ENCODE measurements at places on chromosomes 7 and 10. TPM values are rescaled to one million over a fixed set of nuclear protein-coding genes. Genes with fewer than 3 reads are reported as not detected.

HMX2 gene
- not detected for total RNA-seq

- no peaks in the 10 kb centered on the region for H3K36me3 ChIP-seq
- peaks cover 11% of the 10 kb centered on the region for H3K4me1 ChIP-seq
- H3K27ac ChIP-seq = no peak overlapping the region
- H3K27me3 ChIP-seq = no peaks in the 10 kb centered on the region
- H3K4me3 ChIP-seq = no peak overlapping the region
Observed at GRCh38 chr10:61197057-61197456, 253.1 kb upstream of the RHOBTB1 start.

- H3K36me3 ChIP-seq = no peaks in the 10 kb centered on the region
- no peak for DNase-seq
- H3K27ac ChIP-seq = no peak overlapping the region
- H3K4me3 ChIP-seq = no peak overlapping the region
- H3K4me1 ChIP-seq = no peaks in the 10 kb centered on the region
- no peaks in the 10 kb centered on the region for H3K27me3 ChIP-seq
Observed at GRCh38 chr10:46267132-46267985, 19.4 kb upstream of the ANTXRL start.

DNA sequence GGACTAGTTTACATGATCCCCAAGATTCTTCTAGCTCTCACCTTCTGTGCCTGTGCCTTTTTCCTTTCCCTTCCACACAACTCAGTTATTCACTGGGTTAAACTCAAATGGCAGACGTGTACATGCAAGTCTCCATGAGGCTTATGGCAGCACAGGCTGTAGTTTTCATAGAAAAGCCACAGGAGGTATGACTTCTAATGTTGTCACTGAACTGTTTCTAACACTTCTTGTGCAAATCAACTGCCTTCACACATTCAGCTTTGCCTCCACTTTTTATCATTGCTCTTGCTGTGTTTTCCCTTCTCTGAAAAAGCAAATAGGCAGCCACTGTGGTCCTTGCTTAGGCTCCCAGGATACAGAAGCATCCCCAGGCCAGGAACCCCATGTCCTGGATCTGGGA, 5.3 kb upstream of the GIMAP5 start:
- no peak overlapping the region for H3K4me3 ChIP-seq
- peaks cover 11% of the 10 kb centered on the region for H3K4me1 ChIP-seq
- no peak overlapping the region for H3K27ac ChIP-seq
- no peaks in the 10 kb centered on the region for H3K27me3 ChIP-seq

ANXA8 gene
- not detected for total RNA-seq

- no peaks in the 10 kb centered on the region for H3K4me1 ChIP-seq
- no peak for DNase-seq
- H3K27ac ChIP-seq = no peak overlapping the region
- H3K36me3 ChIP-seq = no peaks in the 10 kb centered on the region
- H3K4me3 ChIP-seq = no peak overlapping the region
Observed at GRCh38 chr7:52648872-52649271, 386.6 kb upstream of the POM121L12 start.

FKBP9 gene
- total RNA-seq = 112 TPM

PRKAG2 gene
- 130 TPM for total RNA-seq

GRCh38 chr10:93580828-93581227, 14.4 kb downstream of the FFAR4 start:
- no peak overlapping the region for H3K4me3 ChIP-seq
- DNase-seq = no peak
- peaks cover 33% of the 10 kb centered on the region for H3K27me3 ChIP-seq
- H3K4me1 ChIP-seq = no peaks in the 10 kb centered on the region
- no peaks in the 10 kb centered on the region for H3K36me3 ChIP-seq

DNA sequence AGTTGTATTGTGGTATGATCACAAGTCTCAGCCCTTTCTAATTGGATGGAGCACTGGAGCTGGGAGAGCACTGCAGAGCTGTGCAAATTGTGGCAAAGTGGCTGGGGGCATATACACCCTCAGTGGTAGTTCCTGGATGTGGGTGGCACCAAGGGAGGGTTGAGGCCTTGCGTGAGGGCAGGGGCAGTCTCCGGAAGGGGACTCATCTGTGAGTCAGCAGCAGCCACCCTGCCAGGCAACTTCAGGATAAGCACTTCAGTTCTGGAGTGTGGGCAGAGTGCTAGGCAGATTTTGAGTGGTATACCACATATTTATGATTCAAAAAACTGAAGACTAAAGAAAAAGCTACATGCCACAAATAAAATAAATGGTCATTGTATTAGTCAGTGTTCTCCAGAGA, 210.5 kb downstream of the ETV1 start:
- H3K4me3 ChIP-seq = no peak overlapping the region
- H3K4me1 ChIP-seq = no peaks in the 10 kb centered on the region
- no peaks in the 10 kb centered on the region for H3K27me3 ChIP-seq
- no peaks in the 10 kb centered on the region for H3K36me3 ChIP-seq
- no peak for DNase-seq

FAM24B gene
- 0.55 TPM for total RNA-seq

TMEM213 gene
- not detected for total RNA-seq

DNA sequence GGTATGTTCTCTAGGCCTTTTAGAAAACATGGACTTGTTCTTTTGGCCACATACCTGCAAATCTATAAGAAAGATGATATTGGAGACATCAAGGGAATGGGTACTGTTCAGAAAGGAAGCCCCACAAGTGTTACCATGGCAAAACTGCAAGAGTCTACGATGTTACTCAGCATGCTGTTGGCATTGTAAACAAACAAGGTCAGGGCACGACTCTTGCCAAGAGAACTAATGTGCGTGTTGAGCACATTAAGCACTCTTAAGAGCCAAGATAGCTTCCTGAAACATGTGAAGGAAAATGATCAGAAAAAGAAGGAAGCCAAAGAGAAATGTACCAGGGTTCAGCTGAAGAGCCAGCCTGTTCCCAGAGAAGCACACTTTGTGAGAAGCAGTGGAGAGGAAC, 37.1 kb downstream of the SDK1 start:
- H3K36me3 ChIP-seq = no peaks in the 10 kb centered on the region
- DNase-seq = no peak
- peaks cover 16% of the 10 kb centered on the region for H3K27me3 ChIP-seq
- no peaks in the 10 kb centered on the region for H3K4me1 ChIP-seq
- no peak overlapping the region for H3K27ac ChIP-seq
- no peak overlapping the region for H3K4me3 ChIP-seq

SHH gene
- total RNA-seq = not detected

- no peak overlapping the region for H3K4me3 ChIP-seq
- DNase-seq = no peak
- H3K27me3 ChIP-seq = no peaks in the 10 kb centered on the region
Observed at GRCh38 chr7:119271147-119271779, 1001.7 kb upstream of the KCND2 start.

DNA sequence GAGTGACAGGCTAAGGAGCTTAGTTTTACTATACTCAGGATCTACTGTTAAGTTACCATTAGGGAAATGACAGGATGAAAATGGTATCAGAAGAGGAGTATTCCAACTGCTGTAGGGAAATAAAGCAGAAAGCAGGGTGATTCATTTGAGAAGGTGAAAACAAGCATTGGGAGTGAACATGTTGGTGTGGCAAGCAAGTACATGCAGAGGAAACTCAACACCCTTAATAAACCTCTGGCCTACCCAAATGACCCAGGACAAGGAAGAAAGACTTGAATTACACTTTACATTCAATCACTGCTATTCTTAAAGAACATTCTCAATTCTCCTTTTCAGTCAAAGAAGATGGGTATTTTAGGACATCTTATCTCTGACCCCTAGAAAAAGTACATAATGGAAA, 28.7 kb downstream of the ERLIN1 start:
- H3K27me3 ChIP-seq = no peaks in the 10 kb centered on the region
- DNase-seq = no peak
- H3K36me3 ChIP-seq = peaks cover 55% of the 10 kb centered on the region
- no peak overlapping the region for H3K4me3 ChIP-seq
- H3K4me1 ChIP-seq = no peaks in the 10 kb centered on the region

DNA sequence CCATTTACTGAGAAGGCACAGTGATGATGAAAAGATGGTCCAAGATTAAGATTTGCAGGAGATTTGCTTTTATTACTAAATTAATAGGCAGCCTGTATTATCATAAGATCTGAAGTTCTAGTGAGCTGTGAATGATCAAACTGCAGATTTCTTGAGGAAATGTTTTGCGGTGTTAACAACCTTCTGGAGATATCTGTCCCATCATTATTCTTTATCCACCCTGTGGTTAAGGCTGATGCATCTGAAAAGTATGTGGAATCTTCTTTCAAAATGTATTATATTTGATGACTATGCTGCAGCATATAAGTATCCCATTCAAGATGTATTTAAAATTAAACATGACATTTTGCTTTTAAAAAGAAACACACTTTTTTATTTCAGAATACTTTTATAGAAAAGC, 150.3 kb downstream of the POLR1F start:
- no peak overlapping the region for H3K27ac ChIP-seq
- H3K27me3 ChIP-seq = no peaks in the 10 kb centered on the region

GRCh38 chr10:95562341-95562965, 1.3 kb upstream of the SORBS1 start:
- H3K4me1 ChIP-seq = peaks cover 41% of the 10 kb centered on the region
- H3K27me3 ChIP-seq = no peaks in the 10 kb centered on the region
- H3K27ac ChIP-seq = peak overlapping the region; percentile 89
- no peak overlapping the region for H3K4me3 ChIP-seq

DNA sequence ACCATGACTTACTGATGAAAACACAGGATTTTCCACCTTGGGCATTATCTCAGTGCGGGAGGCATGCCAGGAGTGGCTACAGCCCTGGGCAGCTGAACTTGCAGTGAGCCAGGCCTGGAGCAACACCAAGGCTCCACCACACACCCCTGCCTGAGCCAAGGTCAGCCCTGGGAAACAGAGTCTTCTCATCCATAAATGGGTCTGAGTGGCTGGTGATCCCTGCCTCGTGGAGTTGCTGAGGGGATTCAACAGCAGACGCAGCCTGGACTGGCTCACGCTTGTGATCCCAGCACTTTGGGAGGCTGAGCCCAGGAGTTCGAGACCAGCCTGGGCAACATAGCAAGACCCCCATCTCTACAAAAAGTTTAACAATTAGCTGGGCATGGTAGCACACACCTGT, 32.2 kb downstream of the SPOCK2 start:
- H3K4me3 ChIP-seq = no peak overlapping the region
- no peak overlapping the region for H3K27ac ChIP-seq
- DNase-seq = peak; percentile 45
- H3K36me3 ChIP-seq = no peaks in the 10 kb centered on the region
- H3K27me3 ChIP-seq = no peaks in the 10 kb centered on the region

UNCX gene
- not detected for total RNA-seq

CPVL gene
- 86.3 TPM for total RNA-seq

GRCh38 chr10:102538811-102539210, 35.0 kb downstream of the SUFU start:
- no peak overlapping the region for H3K4me3 ChIP-seq
- H3K4me1 ChIP-seq = peaks cover 10% of the 10 kb centered on the region
- H3K36me3 ChIP-seq = no peaks in the 10 kb centered on the region
- no peaks in the 10 kb centered on the region for H3K27me3 ChIP-seq
- DNase-seq = no peak

DNA sequence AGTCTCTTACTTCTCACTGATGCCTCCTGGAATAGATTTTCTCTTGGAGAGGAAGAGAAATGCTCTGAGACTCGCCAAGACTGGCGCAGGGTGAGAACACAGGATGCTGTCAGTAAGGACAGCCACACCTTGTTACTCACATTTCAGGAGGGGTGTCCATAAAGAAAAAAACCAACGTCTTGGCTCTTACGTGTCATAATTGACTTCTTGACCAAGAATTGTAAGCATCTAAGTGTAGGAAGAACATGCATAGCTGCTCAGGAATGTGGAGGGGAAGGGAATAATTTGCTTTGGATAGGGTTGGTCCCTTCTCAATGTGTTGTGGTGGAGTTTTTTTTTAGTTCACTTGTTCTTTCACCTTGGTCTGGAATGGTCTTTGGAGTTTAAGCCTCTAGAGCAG, 43.8 kb upstream of the ZNF438 start:
- H3K27ac ChIP-seq = peak overlapping the region; percentile 68
- peaks cover 43% of the 10 kb centered on the region for H3K4me1 ChIP-seq
- H3K27me3 ChIP-seq = no peaks in the 10 kb centered on the region

GRCh38 chr10:71850021-71850742, 869 bp downstream of the PSAP start:
- no peaks in the 10 kb centered on the region for H3K36me3 ChIP-seq
- H3K4me1 ChIP-seq = peaks cover 66% of the 10 kb centered on the region
- H3K27me3 ChIP-seq = no peaks in the 10 kb centered on the region
- H3K27ac ChIP-seq = peak overlapping the region; percentile 99
- peak overlapping the region; percentile 99 for H3K4me3 ChIP-seq

CYP2C19 gene
- total RNA-seq = not detected

DNA sequence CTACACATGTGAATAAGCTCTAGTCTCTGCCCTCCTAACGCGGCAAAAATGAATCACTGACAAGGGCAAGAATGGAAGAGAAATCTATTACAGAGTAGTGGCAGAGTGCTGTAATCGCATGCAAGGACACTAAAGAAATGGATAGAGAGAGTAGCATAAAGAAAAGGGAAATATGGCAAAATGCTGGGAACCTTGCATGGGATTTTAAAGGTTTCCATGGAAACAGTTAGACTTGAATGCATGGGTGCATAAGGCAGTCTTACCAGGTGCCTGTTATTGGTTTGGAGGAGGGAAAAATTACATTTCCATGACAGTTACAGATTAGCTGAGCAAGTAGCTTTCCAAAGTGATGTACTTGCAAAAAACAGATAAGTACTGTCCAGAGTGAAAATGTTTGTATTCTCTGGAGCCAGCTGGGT, 233.4 kb downstream of the PTN start:
- no peaks in the 10 kb centered on the region for H3K36me3 ChIP-seq
- no peak for DNase-seq
- H3K27ac ChIP-seq = no peak overlapping the region

DNA sequence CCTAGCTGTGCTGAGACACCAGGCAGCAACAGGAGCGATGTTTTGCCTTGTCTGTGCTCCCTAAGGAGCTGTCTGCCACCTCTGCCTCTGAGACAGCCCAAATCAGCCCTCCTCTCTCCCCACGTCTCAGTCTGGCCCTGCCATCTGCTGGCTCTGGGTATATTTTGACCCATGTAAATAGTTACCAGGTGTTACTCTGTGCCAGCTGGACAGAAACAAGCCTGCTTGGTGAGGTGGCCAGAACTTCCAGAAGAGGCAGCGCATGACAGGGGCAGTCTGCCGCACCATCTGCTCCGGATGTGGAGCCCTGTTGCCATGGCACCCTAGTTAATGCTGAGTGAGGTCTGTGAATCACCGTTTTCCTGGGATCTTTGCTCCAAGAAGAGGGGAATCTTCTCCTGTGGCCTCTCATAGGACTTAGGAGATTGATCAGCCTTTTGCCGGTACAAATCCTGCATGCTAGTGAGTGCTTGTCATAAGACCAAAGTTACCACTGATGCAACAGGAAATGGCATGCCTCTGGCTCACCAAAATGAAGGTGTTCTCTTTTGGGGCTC, 31.8 kb downstream of the GSTO2 start:
- H3K4me3 ChIP-seq = peak overlapping the region; percentile 31
- peak; percentile 75 for DNase-seq
- H3K36me3 ChIP-seq = no peaks in the 10 kb centered on the region
- peaks cover 85% of the 10 kb centered on the region for H3K4me1 ChIP-seq
- no peaks in the 10 kb centered on the region for H3K27me3 ChIP-seq

- H3K27me3 ChIP-seq = no peaks in the 10 kb centered on the region
- H3K27ac ChIP-seq = no peak overlapping the region
- H3K4me3 ChIP-seq = no peak overlapping the region
- peaks cover 12% of the 10 kb centered on the region for H3K36me3 ChIP-seq
- no peaks in the 10 kb centered on the region for H3K4me1 ChIP-seq
- DNase-seq = no peak
Observed at GRCh38 chr10:71304914-71305313, 14.1 kb upstream of the SLC29A3 start.

- DNase-seq = no peak
- peaks cover 40% of the 10 kb centered on the region for H3K27me3 ChIP-seq
- no peak overlapping the region for H3K27ac ChIP-seq
- H3K36me3 ChIP-seq = no peaks in the 10 kb centered on the region
- no peaks in the 10 kb centered on the region for H3K4me1 ChIP-seq
Observed at GRCh38 chr7:131774419-131775220, 218.2 kb upstream of the PODXL start.

DENND10 gene
- total RNA-seq = 18.3 TPM

CRPPA gene
- 8.3 TPM for total RNA-seq
